ENCODE measurements at places on chromosomes 7 and 10.

DNA sequence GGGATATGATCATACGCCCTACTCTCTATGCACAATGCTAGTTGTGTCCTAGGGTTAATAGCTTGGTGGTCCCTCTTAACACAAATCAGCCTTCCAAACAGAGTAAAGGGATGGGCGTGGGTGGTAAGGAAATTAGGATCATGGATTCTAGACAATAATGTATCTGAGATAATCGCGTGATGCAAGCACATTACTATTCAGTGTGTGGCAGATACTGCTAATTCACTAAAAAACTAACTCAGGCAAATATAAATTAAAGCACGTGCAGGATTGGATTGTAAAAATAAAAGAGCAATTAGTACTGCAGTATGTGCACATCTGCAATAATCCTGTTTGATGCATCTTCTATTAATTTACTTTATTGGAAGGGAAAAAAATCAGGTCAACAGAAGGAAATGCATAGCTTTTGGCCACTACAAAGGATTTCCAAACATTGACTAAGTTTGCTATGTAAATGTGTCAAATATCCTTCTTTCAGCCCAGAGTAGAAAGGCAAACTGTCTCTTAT is 22.0 kb downstream of the TWIST1 start:
- DNase-seq: no peak

DNA sequence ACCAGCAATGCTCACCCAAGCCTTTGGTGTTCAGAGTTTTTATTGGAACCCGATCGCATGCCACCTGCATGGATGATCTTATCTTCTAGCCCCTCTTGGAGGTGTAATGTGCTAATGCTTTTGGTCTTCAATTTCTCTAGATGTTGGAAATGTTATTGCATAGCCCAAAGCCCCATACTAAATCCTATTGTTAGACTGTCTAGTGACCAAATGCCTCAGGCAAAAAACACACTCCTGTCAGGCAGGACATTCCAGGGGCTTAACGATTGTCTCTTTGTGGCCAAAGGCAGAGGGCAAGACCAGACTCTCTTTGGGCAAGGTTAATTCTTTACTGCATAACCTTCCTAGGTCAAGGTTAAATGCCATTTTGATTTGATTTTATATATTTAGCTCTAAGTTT is 187.9 kb downstream of the BMPER start:
- DNase-seq: no peak

GRCh38 chr7:105879782-105880181 is 3.4 kb upstream of the ATXN7L1 start:
- DNase-seq: no peak

DNA sequence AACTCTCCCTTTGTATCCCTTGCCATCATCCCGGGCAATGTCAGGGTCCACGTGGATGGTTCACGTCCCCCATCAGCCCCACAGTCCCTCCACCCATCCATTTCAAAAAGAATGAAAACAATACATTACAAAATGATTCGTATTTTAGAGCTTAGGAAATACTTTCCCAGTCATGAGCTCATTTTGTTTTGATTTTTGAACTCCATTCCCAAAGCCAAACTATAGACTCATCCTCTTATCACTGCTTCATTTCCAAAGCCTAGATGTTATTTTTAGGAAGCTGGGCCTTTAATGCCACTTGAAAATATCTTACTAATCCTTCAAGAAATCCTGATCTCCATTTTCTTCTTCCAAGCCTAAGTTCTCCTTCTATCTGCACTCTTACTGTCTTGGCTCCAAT is 72.1 kb downstream of the WNT2 start:
- DNase-seq: no peak

- DNase-seq: no peak
These were observed 26.4 kb downstream of the AP5Z1 start for GRCh38 chr7:4801839-4802231.

- no peak for DNase-seq
These were observed 201.5 kb downstream of the GRID1 start for GRCh38 chr10:86164960-86165630.

DNA sequence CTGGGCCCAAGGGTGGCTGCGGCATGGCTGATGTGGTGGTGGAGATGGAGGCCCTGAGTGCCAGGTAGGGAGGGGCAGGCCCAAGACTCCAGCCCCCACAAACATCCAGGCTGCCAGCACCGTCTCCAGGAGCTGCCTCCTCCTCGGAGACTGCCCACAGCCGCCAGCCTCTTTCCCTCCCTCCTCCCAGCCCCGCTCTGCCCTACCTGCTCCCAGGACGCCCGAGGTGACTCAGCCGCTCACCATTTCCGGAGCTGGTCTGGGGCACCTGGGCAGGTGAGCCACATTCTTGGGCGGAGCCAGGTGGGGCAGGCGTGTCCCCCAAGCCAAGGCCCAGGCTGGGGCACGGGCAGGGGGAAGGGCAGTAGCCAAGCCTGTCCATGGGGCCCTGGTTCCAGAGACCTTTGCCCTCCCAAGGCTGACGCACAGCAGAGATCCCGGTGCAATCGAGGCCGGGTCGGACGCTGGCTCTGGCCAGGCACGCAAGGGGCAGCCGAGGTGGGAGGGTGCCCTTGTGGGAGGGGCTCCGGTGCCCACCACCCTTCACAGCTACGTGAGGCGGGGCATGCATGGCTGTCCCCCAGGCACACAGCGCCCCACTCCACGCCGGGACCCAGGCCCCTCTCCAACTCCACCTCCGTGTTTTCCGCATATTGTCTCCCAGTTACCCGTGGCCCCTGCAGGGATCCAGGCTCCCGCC is 8.8 kb downstream of the ADAP1 start:
- no peak for DNase-seq

DNA sequence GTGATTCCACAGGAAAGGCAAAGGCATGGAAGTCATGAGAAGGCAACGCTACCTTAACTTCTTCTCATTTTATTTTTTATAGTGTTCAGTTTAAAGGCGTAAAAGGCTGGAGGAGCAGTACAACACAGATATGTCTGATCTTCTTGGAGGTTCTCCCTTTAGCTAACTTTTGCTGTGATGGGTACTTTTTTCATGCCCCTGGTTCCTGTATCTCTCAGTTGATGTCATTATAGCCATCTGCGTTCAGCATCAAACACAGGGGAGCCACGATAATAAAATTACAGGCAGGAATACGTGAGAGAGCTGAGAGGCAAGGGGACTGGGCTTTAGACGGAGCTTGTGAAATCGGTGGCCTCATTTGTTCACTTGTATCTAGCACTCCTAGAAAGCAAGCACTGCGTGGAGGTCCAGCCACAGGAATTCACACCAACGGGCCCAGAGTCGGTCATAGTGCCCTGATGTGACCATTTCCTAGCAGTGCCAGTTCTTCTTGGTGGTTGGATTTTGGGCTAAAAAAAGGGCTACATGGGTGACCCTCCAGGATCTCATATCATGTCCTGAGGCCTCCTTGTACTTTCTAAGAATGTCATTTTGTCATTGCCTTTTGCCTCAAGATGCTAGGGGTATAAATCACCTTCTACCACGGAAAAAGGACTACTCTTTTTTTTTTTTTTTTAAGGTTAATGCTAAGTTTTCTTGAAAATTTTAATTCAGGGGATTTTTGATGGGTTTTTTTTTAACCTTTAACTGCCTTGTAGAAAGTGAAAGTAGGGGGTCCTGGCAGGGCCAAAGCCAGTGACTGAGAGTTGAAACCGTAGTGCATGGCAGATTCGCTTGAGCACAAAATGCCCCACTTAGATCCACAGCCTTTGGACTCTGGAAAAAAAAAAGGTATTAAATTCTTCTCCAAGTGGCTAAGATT is 191.5 kb downstream of the CELF2 start:
- peak; percentile 58 for DNase-seq

GRCh38 chr10:35781643-35782035 is 139.5 kb upstream of the FZD8 start:
- DNase-seq: no peak

DNA sequence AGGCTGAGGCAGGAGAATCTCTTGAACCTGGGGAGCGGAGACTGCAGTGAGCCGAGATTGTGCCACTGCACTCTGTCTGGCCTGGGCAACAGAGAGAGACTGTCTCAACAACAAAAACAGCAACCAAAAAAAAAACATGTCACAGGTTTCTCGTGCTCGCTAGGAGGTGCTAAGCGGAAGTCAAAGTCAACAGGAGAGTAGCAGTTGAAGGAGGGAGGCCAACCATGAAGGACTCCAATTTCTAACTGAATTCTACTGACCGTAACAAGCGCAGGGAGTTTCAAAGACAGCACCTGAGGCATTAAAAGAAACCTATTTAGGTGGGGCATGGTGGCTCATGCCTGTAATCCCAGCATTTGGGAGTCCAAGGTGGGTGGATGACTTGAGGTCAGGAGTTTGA is 19.4 kb downstream of the KIN start:
- no peak for DNase-seq

DNA sequence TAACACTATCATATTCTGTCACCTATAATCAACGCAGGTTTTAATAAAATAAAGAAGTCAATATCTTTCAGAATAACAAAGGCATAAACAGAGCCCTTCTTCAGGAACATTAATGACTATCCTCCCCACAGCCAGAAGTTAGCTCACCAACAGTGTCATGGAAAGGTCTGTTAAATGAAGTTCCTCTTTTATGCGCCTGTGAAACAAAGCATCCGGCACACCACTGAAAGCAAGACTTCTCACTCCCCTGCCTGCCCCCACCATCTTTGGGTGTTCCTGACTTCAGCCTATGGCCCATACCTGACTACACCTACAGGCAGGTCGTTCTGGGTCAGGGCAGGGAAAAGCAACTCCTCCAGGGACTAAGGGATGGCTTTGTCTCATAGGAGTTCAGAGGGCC is 205.4 kb downstream of the FANK1 start:
- DNase-seq: no peak

DNA sequence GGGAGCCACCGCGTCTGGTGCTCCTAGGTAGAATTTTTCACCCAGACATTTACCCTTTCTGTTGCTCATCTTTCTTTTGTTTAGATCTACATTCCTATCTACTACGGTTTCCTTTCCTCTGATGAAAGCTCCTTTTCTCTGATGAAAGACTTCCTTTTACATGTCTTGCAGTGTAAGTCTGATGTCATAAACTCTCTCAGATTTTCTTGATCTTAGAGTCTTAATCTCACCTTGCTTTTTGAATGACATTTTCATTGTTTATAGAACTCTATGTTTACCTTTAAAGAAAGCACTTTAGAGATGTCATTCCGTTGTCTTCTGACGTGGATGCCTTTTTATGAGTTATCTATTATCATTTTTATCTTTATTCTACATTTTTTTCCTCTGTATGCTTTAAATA is 171.8 kb upstream of the MTPN start:
- DNase-seq: no peak

- no peak for DNase-seq
These were observed 519.1 kb upstream of the AUTS2 start for GRCh38 chr7:69078997-69079769.
